ENCODE measurements at places on chromosomes 16 and 17.

- DNase-seq: no peak
Measured at GRCh38 chr17:10512856-10513255, 5.5 kb downstream of the MYH1 start.

DNA sequence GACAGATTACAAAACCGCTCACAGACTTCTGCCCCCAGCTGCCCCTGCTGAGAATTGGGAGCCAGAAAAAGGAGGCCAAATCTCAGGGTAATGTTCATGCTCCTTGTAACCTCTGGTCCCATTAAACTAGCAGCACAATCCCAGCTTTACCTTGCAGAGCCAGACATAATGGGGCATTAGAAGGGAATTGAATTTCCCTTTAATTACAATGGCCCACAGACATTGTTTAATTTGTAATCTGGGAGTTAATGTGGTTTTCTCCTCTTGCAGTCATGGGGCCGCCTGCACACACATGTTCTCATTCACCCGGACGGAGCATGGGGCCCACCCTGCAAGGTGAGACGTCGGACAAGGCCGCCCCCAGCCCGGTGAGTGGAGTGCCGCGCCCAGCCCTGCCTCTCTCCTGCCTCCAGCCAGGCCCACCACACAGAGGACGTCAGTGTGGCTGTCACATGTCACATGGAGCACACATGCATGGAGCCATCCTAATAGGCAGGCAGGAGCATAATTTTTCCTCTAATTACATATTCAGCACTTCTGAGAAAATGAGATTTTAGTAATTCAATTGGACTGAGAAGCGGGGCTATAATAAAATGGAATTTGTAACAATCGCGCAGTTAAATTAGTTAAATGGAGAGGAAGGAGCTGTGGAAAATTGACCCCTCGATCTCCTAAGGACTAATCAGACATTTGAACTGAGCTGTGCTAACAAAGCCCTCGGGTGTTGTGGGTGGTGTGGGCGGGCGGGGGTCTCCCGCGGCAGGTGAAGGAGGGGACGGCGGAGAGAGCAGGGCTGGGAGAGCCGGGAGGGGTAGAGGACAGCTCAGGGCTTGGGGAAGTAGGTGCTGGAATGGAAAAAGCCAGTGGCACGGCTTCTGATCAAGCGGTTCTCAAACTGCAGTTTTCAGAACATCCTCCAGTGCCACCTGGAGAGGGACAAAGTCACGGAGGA lies 87.7 kb downstream of the ENGASE start:
- DNase-seq: no peak

- DNase-seq: no peak
Measured at GRCh38 chr17:2905269-2905668, 109.0 kb downstream of the RAP1GAP2 start.

- DNase-seq: no peak
Measured at GRCh38 chr16:17836868-17837602, 366.3 kb upstream of the XYLT1 start.

- DNase-seq: no peak
Measured at GRCh38 chr17:65679165-65679845, 117.9 kb upstream of the AXIN2 start.

- no peak for DNase-seq
Measured at GRCh38 chr17:79082311-79083190, 7.9 kb downstream of the ENGASE start.

DNA sequence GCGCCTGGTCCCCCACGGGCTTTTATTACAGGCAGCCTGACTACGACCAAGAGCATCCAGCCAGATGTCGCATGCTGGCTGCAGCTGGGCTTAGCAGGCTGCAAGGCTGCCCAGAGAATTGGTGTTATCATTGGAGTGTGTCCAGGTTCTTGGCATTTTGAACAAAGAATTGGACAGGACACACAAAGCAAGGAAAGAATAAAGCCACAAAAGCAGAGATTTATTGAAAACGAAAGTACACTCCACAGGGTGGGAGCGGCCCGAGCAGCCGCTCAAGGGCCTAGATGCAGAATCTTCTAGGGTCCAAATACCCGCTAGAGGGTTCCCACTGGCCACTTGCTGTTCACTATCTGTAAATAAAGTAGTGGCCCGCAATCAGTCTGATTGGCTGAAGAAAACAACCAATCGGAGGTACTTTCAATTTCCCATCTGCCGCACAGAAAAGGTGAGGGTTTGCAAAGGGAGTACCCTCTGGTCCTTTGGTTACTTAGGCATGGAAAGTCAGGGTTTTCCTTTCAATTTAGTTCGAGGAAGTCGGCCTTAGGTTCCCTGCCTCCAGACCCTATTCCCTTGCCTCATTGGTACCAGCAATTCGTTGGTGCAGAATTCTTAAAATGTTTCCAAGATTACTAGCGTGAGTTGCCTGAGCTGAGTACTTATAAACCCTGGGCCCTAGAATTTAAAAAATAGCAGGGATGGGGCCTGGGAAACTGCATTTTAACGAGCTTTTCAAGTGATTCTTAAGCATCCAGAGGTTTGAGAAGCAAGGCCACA lies 38.5 kb upstream of the CNEP1R1 start:
- DNase-seq: no peak

DNA sequence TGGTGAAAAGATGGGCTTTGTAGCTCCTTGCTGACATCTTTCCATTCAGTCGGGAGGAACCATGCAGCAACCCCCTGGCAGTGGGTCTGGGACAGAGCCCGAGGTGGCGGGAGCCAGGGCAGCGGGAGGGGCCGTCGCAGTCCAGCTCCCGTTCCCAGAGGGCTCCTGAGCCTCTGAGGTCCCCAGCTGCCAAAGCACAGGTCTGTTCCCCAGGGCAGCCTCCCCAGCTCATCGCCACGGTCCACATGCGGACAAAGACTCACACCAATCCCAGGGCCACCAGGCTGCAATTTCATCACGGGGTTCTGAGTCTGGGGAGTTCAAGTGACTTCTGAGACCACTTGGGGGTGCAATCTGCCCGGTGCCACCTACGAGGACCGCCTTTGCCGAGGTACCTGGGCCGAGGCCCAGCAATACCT lies 196.0 kb downstream of the RBFOX3 start:
- no peak for DNase-seq

GRCh38 chr17:17377071-17377967 lies 74.1 kb downstream of the NT5M start:
- no peak for DNase-seq

- no peak for DNase-seq
Measured at GRCh38 chr16:51500306-51500705, 349.2 kb upstream of the SALL1 start.

GRCh38 chr17:64574646-64575045 lies 67.9 kb downstream of the CEP95 start:
- DNase-seq: no peak

DNA sequence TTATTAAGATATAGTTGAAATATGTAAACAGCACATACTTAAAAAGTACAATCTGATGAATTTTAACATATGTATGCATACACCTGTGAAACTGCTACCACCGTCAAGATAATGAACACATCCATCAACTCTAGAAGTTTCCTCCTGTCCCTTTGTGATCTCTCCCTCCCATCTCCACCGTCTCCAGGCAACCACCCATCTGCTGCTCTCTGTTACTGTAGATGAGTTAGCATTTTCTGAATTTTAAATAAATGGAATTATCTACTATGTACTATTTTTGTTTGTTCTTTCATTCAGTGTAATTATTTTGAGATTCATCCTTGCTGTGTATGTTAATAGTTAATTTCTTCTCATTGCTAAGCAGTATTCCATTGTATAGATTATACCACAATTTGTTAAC lies 40.2 kb upstream of the SMPD3 start:
- DNase-seq: no peak

DNA sequence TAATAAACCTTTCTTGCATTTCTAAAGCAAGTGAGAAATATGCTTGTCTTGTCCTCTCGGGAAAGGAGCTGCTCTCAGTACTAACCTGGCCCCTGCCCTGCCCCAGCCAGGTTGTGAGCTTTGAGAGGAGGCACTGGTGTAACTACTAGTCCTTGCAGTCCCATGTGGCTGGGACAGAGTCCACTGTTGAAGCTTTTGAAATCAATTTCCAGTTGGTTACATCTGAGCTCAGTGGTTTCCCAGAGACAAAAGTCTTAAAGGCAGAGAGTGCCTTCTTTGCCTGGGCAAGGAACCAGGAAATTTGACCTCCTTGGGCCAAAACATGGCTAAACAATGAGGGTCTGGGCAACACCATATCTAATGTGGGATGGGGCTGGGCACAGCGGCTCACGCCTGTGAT lies 48.7 kb downstream of the GSG1L start:
- no peak for DNase-seq

GRCh38 chr16:75774197-75774596 lies 47.9 kb upstream of the CPHXL start:
- no peak for DNase-seq

GRCh38 chr16:78563905-78564304 lies 464.5 kb downstream of the WWOX start:
- no peak for DNase-seq

DNA sequence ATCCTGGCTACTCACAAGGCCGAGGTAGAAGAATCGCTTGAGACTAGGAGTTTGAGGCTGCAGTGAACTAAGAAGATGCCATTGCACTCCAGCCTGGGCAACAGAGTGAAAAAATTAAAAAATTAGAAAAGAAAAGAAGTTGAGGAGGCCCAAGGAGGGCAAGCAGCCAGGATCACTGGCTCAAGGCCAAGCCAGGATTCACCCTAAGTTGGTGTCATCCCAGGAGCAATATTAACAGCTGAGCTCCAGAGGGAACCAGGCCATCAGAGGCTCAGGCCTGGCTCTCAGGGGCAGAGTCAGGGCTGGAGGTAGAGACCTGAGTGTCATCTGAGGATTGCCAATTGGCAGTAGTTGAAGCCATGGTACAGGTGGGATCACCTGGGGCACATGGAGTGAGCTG lies 20.7 kb downstream of the DRC3 start:
- DNase-seq: no peak

DNA sequence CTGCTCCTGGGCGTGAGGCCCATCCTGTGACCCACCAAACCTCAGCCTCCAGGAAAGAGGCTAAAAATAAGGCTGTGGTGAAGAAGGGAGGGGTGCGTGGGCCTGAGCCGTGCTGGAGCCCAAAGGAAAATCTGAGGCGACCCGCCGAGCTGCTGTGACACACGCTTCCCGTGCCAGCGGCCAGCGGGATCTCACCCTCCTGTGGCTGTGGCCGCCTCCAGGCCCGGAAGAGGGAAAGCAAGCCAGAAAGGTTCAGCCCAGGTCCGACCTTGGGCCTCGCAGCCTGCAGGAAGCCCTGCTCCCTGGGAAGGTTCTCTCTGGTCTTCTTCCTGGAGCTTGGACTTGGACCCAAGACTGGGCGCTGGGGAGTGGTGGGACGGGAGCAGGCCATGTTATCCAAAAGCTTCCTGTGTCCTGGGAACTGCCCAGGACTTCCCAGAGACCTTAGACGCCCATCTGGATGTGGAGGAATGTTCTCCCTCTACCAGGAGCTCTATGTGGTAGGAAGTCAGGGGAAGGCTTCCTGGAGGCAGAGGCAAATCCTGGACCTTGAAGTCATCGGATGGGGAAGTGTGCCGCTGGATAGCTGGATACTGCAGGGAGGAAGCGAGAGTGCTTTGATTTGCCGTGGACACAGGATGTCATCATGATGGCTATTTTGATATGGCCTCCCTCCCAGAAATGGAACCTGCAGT lies 11.4 kb downstream of the SPNS2 start:
- no peak for DNase-seq

GRCh38 chr16:27319257-27319965 lies 5.6 kb downstream of the IL4R start:
- no peak for DNase-seq

DNA sequence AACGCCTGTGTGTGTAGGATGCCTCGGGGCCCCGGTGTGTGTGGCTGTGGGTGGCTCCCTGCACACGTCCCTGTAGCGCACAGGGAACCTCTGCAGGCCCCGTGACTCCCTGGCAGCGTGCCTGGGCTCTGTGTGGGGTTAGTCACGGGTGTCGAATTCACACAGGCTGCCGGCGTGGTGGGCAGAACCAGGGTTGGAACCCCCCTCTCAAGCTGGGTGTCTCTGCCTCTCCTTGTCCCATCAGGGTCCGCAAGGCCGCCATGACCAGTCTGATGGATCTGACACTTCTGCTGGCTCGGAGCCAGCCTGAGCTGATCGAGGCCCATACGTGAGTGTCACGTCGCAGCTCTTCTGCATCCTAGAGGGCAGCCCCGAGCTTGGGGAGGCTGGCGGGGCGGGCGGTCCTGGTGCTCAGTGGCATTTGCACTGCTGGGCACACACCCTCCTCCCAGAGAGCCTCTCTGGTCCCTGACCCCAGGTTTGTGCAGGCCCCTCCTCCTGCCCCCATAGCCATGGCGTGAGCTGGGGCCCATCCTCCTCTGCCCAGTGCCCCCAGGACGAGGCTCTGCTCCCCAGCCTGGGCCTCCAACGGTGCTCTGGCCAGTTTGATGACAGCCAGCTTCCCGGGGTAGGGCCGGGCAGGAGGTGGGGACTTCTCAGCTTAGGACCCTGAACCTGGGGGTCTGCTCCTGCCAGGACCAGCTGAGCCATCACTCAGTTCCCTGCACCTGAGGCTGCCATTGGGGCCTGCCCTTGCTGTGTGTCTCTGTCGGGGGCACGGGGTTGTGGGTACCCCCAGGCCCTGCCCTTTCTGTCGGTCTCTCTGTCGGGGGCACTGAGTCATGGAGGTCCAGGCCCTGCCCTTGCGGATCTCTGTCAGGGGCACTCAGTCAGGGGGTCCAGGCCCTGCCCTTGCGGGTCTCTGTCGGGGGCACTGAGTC lies 88.1 kb upstream of the ZNF750 start:
- DNase-seq: no peak

DNA sequence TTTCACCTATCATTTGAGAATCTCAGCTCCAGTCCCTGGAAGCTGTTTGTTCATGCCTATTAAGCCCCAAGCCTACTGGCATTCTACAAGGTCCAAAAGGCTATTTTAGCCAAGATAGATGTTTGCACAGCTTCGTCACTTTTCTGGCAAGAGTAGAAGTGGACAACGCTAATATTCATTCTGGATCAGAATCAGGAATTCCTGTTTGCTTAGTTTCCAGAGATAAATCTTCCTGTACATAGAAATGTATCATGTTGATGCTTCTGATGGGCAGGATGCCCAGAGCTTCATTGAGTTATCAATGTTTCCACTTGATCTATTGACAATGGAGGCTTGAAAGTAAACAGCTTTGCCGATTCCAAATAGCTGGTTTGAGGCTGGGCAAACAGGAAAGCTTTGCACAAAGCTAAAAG lies 260.7 kb upstream of the CA10 start:
- DNase-seq: no peak

DNA sequence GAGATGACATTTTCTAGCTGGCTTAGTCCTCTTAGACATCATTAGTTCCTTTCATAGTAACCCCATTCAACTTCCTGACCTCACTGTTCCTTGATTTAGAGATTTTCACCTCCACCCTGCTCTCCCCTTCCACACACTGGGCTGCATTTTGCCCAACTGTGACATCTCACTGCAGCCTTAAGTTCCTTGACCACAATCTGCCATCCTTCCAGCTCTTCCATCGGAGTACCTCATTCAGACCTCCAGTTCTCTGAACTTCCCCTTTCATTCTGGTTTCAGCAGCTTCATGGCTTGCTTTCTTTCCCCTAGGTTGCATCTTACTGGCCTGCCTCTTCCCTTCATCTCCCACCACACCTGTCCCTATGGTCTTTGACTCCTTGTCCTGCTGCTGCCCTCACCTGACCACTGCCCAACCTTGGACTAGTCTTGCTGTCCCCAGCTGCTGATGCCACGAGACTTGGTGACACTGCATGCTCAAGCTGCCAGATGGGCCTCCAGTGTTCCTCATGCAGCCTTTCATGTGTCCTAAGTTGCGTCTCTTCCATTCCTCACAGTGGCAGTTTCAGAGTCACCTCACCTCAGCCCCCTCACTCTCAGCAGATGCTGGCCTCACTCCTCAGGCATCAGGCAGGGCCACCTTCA lies 40.8 kb downstream of the NUP88 start:
- no peak for DNase-seq
